HS-27A (cell line): ENCODE measurements at places on chromosomes 11 and 22.

DNA sequence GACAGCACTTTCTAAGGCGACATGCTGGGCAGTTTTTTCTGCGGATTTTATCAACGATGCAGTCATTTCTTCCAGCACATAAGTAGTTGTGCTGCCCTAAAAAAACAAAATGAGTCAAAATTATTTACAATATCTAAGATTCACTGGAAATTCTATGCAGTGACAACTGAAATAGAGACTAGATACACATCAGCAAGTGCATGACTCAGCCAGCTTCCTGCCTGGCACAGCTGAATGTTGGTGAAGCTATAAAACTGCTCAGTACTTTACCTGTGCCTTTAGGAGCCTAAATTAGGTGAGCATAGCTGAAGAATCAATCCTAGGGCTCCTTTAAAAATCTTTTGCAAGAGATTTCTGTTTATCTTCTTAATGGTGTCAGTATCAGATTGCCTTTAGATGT is 37.8 kb downstream of the PGR start:
- DNase-seq = no peak

- no peak for DNase-seq
Observed at GRCh38 chr11:28457481-28458065, 349.4 kb downstream of the METTL15 start.

DNA sequence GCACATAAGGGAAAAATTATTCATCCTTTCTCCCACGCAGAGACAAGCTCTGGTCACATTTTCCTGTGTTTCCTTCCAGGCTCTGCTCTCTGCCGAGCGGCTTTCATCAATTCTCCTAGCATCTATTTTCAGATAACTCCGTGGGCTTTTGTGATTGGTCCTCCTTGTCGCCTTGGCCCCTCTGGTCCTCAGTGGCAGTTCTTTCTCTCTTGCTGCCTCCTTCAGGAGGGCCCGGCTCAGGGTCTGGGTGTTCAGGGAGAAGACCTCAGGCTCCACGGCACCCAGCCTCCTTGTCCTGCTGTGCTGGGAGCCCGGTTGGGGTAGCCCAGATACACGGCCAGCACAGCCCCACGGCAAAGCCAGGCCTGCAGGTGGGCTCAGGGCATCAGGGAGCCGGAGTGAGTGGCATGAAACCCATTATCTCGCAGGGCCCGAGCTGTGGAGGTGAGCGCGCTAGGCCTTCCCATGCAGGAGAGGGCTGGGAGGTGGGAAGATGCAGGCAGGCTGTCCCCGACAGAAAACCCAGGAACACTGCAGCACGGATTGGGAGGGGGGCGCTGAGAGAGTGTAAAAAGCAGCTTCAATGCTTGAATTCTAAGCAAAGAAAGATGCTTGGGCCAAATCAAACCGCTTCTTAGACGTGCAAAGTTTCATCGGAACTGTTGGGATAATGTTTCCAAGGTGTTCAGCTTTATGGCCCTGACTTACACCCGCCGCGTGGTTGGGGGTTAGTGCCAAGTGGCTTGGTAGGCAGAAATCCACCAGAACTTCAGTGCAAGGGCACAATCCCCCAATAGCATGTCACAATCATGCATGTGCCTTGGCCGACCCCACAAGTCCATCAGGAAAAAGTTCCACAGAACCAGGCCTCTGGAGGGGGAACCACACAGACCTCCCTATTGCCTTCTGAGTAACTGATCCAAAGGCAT is 81.9 kb upstream of the WNT7B start:
- DNase-seq = no peak

- DNase-seq = no peak
Observed at GRCh38 chr11:118010738-118011461, 24.7 kb downstream of the IL10RA start.

DNA sequence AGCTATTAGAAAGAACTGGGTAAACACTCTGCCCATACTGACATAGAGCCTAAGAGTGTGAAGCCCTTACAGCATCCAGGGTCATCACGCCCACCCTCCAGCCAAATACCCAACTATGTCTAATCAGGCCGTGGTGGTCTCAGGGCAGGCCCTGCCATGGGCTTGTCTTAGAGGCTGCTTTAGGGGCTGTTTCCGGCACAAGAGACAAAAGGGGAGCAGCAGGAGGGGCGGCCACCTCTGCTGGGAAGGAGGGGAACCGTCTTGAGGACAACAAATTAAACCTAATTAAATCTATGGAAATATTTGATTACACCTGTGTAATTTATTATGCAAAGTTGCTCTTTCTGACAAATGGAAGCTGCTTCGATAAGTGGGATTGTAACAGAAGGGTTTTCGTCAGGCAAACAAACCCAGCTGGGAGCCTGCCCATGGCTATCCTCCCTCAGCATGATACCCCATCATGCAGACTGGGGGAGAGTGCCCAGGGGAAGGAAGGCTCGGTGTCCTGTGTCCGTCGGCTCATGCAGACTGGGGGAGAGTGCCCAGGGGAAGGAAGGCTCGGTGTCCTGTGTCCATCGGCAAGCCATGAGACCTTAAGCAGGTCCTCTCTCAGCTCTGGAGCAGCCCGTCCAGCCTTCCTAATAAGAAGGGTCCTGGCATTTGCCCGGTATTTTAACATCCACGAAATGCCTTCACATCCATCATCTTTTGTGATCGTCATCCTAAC is 163.6 kb upstream of the B3GAT1 start:
- no peak for DNase-seq

DNA sequence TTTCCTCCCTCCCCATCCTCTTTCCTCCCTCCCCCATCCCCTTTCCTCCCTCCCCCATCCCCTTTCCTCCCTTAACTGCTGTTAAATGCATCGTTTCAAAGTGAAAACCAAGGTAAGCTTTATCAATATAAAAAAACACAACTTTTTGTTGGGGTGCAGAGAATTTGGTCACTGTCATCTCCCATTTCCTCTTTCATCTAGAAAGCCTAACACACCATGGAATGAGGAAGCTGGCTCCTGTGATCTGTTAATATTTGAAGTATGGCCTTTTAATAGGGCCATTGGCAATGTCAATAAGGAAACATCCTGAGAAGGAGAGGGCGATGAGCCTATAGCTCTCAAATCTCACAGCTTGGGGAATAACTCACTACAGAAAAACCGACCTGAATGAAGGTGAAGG is 7.0 kb downstream of the EXPH5 start:
- no peak for DNase-seq

DNA sequence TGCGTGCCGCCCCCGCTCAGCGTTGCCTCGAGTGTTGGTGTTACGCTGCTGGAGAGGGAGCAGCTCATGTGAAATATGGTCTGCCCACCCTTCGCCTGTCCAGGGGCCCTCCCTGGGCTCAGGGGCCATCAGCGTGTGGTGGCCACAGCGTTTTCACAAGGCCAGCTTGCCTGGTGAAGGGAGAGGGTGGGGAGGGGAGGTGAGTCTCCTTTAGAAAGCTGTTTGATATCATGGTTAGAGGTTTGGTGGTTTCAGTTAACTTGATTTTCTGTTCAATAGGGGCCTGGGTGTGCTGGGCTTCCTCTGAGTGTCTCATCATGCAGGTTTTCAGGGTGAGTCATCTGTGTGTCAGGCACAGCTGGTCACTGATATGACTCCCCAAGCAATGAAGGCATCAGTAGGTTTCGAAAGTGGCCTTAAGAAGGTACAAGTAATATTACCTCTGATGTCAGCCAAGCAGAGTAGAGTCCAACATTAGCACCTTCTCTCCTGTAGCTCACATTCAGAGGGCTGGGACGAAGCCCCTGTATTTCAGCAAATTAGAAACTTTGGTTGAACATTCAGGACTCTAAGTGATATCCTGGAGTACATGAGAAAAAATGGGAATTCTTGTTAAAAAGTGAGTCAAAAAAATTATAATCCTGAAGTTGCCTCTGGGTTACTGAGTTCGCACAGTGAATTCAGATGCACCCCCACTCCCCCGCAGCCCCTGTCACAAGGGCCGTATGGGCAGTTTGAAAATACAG is 172.5 kb downstream of the TBC1D22A start:
- DNase-seq = peak; percentile 71

- no peak for DNase-seq
Observed at GRCh38 chr11:97883086-97883485, 1137.7 kb upstream of the CNTN5 start.

DNA sequence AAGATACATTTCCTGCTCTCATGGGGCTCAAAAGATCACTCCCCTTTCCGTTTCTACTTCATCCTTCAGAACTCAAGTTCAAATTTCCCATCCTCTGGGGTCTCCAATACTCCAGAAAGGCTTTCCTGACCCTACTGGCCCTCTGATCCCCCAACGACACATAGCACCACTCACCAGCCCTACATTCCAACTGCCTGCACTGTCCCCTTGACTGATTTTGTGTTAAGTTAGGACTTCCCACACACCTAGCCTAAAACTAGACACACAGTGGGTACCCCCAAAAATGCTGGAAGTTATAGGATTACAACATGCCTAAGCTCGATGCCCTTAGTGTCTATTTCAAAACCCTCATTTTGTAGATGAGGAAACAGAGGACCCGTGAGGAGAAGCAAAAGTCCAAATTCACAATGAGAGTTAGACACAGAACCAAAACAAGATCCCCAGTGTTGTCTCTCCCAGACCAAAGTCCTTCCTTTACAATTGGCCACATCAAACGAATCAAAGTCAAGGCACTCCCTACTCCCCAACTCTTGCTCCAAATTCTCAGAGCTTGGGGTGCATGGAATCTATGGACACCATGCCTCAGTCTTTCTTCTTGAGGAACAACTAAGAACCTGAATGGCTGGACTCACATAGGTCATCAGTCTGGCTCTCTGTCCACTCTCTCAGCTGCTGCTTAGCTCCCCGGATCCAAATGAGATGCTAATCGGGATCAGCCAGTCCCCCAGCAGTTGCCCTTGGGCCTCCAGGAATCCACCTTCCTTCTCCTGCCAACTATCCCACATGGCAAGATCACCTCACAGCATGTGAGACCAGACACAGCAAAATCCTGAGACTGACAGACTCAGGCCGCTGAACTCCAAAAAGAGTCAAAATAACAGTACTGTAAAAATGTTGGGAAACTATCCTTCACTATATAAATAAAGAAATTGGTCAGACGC is 1.7 kb downstream of the CLPB start:
- no peak for DNase-seq

DNA sequence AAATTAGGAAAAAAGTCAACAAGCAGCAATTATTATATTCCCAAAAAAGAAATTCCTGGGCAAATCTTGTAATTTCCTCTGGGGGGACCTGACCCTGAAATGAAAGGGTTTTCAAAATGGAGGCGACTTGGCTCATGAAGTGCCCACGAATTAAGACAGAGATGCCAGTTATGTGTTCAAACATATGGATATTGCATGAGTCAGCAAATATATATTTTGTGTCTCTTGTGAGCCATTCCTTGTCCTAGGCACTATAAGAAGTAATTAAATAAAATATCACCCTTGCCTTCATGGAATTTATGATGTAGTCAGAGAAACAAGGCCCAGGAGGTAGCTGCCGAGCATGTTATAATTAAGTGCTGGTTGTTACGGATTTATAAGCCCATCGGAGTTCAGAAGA is 68.6 kb downstream of the BARX2 start:
- DNase-seq = no peak

GRCh38 chr22:32606181-32606580 is 131.6 kb downstream of the FBXO7 start:
- no peak for DNase-seq
